ENCODE measurements at places on chromosomes 4 and X.

DNA sequence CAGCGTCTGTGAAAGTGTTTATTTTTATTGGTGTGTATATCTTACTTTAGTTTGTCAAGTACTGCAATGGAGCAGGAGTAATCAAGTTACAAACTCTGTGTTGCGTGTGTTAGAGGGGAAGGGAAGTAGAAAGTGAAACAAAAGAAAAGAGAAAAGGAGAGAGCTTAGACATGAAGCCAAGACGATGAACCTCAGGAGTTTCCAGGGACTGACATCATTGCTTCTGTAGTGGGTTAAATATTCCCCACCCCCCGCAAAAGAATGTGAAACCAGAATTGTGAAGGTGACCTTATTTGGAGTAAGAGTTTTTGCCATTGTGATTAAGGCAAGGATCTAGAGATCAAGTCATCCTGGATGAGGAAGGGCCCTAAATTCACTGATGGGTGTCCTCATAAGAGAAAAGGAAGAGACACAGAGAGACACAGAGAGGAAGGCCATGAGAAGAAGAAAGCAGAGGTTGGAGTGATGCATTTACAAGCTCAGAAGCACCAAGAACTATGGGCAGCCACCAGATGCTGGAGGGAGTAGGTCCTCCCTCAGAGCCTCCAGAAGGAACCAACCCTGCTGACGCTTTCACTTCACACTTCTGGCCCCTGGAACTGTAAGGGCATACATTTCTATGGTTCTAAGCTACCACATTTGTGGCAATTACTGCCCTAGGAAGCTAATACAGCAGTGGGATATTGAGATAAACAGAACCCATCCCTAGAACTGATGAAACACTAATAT is 173.6 kb upstream of the SFRP2 start:
- no peak for DNase-seq

DNA sequence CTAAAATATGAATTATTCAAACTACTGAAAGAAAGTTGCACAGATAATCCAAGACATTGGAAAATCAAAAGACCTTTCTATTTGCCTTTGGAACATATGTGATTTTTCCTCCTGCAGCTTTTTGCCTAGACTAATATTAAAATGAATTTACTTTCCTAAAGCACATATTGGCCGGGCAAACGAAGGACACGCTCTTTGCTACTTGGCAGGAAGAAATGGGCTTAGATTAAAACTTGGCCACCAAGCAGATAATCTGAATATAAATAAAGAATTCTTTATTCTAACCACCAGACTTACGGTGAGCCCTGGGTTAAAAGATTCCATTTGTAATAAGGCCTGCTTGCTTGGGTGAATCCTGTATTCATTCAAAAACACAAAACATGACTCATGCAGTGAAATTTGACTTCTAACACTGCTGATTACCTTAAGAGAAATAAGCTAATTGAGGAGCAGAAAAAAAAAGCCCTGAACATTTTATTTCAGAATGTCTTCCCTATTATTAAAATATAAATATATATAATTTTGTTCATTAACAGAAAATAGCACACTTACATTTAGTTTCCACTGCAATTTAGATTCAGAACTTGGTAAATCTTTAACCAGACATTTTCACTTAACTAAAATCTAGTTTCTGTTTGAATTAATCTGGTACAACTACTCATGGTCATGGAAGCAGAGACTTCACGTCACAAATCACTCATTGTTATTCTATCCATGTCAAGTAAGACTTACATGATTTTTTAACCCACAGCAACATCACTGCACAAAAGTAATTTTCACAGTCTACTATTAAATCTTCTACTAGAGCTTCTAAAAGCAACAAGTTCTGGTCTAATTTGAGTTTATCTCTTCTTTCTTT is 116.1 kb upstream of the PLAC1 start:
- no peak for DNase-seq

DNA sequence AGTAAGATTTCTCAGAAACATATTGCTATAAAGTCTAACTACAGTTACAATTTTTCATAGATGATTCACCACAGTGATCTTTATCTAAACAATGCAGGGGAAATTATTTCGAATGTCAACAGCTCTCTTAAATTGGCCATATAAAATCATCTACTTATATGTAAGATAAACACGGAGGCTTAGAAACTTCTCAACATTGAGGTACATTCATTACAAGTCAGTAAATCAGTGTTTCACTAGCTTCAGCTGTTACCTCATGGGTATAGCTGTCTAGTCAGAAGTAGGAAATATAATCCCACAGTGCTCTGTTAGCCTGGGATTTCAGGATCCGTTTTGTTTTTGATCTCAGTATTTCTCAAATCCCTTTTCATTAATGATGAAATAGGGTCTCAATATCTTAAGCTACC is 43.2 kb downstream of the PCDH7 start:
- no peak for DNase-seq

DNA sequence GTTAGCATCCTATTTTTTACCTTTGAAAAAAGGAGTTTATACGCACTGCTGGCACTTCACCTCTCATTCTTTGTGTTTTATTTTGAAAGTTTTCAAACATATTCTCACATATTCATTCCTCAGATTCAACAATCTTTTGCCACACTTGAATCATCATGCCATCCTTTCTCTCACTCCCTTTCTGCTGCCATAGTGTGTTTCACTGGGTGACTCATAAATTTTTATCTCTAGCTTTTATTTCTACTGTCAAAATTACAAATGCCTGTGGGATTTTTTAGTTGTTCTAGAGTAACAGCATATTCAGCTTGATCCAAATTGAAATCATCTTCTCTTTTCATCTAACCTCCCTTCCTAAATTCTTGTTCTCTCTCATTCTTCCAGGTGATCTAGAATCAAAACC is 28.0 kb downstream of the MFSD8 start:
- DNase-seq: no peak

DNA sequence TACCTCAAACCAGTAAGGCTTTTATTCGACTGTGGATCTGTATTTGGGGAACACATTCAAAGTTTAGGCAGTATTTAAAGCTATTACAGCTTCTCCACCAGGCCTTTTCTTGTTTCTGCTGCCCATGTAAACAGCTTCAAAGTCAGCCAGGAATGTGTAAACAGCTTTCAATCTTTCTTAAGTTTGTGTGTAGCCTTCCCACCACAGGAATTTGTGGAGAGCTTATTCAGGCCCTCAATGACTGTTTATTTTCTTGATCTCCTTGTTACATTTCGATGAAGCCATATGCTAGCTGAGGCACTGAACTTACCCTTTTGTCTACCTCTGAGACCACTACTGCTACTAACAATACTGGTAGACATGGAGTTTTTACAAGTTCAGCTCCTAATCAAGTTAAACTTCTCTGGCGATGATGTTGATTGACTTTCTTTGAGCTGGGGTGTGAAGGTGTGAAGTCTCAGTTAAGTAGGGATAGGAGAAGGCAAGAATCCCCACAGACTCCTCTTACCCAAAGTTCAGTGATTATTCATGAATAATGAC is 72.6 kb downstream of the NWD2 start:
- DNase-seq: no peak

DNA sequence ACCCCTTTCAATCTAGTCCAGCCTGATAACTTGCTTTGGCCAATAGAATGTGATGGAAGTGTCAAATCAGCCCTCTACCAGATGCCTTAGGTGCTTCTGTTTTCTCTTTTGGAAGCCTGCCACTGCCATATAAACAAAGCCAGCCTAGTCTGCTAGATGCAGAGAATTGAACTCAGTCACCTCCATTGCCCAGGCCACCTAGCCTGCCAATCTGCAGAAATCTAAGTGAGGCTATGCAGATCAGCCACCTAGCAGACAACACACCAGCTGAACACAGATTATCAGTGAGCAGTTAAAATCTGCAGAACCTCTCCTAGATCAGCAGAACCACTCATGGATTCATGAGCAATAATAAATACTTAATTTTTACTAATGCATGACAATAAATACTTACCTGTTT is 1108.2 kb downstream of the PCDH18 start:
- no peak for DNase-seq

- DNase-seq: no peak
Measured at GRCh38 chrX:114619874-114620273, 36.0 kb downstream of the HTR2C start.

DNA sequence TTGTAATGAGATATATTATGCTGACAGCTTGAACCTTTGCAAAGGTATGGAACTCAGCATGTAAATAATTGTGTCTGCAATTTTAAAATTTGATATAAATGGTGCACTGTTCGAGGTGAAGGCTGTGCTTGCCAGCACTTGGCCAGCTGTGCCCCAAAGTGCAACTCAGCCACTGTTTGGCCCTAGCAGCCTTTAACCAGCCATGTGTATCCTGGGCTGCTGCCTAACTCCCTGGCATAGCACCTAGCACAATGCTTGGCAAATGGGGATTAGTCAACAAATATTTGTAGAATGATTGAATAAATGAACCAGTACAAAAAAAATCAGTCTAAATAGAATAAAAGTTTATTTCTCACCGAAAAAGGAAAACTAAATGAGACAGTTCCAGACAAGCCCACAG is 83.8 kb upstream of the ZIC3 start:
- no peak for DNase-seq

DNA sequence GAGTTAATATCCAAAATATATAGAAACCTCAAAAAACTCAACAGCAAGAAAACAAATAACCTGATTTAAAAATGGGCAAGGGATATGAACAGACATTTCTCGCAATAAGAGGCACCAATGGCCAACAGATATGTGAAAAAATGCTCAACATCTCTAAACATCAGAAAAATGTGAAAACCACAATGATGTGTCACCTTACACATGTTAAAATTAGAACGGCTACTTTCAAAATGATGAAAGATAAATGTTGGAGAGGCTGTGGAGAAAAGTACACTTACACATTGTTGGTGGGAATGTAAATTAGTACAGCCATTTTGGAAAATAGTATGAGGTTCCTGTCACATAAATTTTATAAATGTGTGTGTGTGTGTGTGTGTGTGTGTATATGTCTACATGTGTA is 731.3 kb downstream of the DMD start:
- DNase-seq: no peak

- DNase-seq: no peak
Measured at GRCh38 chrX:38318606-38319005, 8.7 kb downstream of the RPGR start.

- DNase-seq: no peak
Measured at GRCh38 chr4:119570401-119570800, 58.2 kb downstream of the PDE5A start.

- DNase-seq: no peak
Measured at GRCh38 chrX:107574054-107574683, 54.1 kb upstream of the PRPS1 start.

DNA sequence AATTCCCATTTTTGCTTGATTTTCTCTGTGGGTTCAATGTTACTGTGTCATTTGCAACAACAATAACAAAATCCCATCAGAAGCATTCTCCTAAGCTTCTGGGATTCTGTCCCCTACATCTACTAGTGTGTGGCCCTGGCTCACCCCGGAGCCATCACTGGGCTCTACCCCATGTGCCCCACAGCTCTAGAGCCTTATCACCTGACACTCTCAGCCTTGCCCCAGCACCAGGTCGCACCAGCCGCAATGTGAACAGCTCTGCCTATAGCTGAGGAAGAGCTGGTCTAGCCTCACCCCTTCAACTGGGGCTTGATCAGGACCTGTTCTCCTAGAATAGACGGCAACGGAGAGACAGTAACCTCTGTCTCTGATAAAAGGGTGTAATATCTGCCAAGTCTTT is 161.7 kb downstream of the SHROOM3 start:
- DNase-seq: no peak

- DNase-seq: no peak
Measured at GRCh38 chrX:51747671-51748070, 4.4 kb downstream of the GSPT2 start.

GRCh38 chr4:118905566-118905965 is 16.9 kb downstream of the SYNPO2 start:
- no peak for DNase-seq

- no peak for DNase-seq
Measured at GRCh38 chr4:43282534-43282933, 390.0 kb downstream of the GRXCR1 start.

GRCh38 chrX:154382483-154383069 is 3.5 kb downstream of the EMD start:
- DNase-seq: no peak

- no peak for DNase-seq
Measured at GRCh38 chrX:70664726-70665125, 220.1 kb downstream of the DLG3 start.

DNA sequence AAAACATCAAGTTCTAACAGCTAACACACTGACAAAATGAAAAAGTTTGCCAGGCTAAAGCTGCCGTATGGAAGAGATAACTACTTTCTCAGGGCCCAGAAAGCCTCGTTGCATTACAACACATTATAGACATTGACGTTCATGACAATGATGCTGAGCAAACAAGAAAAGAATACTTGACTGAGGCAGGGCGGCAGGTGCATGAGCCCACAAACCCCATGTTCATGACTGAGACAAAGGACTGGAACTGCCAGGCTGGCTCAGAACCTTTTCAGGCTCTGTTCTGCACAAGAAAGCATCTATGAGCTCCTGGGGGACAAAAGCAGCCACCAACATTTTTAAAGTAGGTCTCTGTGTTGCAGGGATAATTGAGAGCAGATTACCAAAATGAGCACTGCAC is 13.6 kb downstream of the TLR6 start:
- no peak for DNase-seq

DNA sequence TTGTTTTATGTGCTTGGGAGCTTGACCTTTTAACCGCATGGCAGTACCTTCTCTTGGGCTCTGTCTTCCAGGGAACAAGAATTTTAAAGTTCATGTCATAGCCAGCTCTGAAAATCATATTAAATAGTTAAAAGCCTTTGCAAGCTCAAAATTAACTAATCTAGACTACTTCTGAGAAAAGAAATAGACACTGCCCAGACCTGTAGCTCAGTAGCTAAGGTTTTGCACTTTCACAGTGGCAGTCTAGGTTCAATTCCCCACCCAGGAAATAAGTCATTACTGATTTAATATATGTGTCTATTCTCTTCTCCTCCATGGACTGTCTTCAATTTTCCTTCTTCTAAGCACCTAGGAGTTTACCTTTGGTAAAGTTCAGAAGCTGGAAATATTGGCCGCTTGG is 27.4 kb downstream of the HSD17B11 start:
- no peak for DNase-seq

GRCh38 chr4:173538909-173539445 is 8.9 kb upstream of the HAND2 start:
- DNase-seq: no peak

- no peak for DNase-seq
Measured at GRCh38 chrX:11908371-11908770, 150.3 kb downstream of the MSL3 start.

DNA sequence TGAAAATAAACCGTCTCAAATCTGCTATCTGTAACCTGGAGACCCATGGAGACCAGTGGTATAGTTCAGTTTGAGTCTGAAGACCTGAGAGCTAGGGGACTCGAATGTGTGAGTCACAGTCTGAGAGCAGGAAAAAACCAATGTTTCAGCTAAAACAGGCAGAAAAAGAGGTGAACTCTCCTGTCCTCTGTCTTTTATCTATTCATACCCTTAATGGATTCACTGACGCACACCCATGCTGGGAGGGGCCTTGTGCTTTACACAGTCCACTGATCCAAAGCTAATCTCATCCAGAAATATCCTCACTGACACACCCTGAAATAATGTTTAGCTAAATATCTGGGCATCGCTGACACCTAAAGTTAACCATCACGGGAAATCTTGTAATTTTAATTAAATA is 297.9 kb downstream of the GPM6A start:
- no peak for DNase-seq

GRCh38 chr4:37896206-37896860 is 5.4 kb downstream of the TBC1D1 start:
- DNase-seq: no peak

GRCh38 chr4:5447755-5448154 is 260.6 kb downstream of the EVC2 start:
- no peak for DNase-seq
